ENCODE measurements at places on chromosomes 11 and 22.

DNA sequence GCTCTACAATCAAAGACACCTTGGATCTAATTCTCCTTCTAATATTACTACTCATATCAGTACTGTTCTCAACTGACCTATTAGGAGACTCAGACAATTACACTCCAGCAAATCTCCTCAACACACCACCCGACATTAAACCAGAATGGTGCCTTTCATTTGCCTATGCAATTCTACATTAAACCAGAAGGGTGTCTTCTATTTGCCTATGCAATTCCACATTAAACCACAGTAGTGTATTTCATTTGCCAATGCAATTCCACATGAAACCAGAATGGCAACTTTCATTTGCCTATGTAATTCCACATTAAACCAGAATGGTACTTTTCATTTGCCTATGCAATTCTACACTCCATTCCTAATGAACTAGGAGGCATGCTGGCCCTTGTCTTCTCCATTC, 15.3 kb upstream of the APOL3 start:
- no peak for DNase-seq

DNA sequence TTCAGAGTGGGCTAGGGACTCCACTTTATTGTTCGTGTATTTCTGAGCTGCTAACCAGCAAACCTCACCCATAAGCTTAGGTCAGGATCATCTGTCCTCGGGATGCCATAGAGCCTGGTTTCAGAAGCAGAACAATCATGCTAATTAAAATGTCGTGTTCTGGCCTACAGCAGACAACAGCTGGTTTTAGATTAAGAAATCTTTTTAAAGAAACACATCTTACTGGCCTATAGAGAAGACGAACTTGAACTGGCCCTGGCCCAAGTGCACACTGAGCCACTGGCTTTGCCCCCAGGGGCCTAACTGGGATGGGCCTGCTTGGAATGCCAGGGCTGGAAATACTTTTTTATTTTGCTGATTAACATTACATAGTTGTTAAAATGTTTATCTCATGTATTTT, 63.2 kb downstream of the ALX4 start:
- DNase-seq: no peak

GRCh38 chr11:70503468-70504221, 105.3 kb downstream of the CTTN start:
- no peak for DNase-seq

GRCh38 chr11:35862666-35863065, 81.2 kb upstream of the LDLRAD3 start:
- no peak for DNase-seq

GRCh38 chr11:20068691-20069090, 91.6 kb downstream of the DBX1 start:
- DNase-seq: no peak
